Foreskin keratinocyte (primary cell): ENCODE measurements at places on chromosomes 6 and 20. TPM values are rescaled to one million over a fixed set of nuclear protein-coding genes. Genes with fewer than 3 reads are reported as not detected.

CYP39A1 gene
- total RNA-seq, result 1.3 and 2.1 TPM in 2 replicates

FAM184A gene
- 0.14 and 0.17 TPM in 2 replicates for total RNA-seq

GRCh38 chr20:3815703-3816315 is 4.5 kb upstream of the AP5S1 start:
- no peak for DNase-seq

DNA sequence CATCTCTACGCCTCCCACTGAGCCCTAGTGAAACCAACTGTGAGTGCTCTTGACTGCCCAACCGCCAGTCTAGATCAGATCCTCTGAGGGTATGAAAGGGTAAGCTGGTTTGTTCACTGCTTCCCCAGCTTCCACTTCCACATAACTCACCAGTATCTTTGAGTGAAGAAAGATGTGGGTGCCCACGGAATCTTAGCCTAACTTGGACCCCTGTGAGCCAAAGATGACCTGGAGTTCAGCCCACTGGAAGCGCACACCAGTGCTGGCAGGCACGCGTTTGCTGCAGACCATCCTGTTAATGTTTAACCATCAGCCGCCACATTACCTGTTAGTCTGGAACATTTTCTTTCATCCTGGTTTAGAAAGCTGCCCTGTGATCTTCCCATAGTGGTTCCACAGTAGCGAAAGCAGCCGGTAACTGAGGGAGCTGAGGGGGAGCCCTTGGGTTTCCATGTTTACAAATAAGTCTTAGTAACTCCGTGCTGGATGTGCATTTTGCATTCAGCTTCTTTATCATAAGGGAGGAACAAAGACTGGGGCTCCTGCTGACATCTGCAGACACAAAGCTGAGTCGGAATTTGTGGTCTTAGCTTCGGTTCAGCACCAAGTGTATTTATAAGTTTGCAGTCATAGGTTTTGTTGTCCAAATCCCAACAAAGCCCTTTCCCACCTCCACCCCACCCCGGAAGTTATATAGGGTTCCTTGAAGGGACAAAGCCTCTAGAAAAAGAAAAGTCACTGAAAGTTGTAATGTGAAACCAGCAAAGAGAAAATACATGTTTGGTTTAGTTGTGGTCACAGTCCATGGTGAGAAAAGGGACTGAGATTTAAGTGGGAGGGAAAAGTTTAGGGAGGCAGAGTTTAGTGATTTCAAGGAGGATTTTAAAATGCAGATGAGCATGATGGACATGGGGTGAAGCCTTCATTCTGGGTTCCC is 71.0 kb downstream of the SSR1 start:
- no peak for DNase-seq

DNA sequence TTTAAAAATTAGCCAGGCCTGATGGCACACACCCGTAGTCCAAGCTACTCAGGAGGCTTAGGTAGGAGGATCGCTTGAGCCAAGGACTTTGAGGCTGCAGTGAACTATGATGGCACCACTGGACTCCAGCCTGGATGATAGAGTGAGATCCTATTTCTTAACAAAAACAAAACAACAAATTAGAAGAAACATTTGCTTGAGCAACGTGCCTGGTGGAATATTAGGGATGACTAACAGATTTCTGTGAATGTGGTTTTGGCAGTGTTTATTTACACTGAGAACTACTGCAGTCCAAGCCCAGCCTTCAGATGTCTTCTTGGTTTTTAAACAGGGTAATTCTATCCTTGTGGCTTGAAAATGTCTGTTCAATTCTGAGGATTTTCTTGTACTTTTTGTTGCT is 9.2 kb downstream of the PPP1R3G start:
- no peak for DNase-seq
